A172 (cell line): ENCODE measurements at places on chromosomes 3 and 15. TPM values are rescaled to one million over a fixed set of nuclear protein-coding genes. Genes with fewer than 3 reads are reported as not detected.
A peak's percentile ranks its signal among the peaks of the same experiment; 100 is the strongest.

DNA sequence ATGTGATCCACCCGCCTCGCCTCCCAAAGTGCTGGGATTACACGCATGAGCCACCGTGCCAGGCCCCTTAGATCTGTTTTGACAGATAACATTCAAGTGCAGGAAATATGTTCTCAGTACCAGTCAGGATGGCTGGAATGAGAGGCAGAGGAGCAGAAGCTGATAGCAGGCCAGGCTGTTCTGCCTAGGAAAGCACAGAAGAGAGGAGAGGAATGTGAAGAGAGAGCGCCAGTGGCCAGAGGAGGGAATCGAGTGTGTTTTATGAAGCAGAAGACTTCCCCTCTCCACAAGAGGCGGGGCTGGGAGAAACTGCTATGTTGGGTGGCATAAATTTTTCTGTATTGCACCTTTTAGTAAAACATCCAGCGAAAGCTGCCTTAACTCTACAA is 32.0 kb upstream of the RYK start:
- DNase-seq = no peak

The MUC4 gene
- total RNA-seq = not detected in 2 replicates

DNA sequence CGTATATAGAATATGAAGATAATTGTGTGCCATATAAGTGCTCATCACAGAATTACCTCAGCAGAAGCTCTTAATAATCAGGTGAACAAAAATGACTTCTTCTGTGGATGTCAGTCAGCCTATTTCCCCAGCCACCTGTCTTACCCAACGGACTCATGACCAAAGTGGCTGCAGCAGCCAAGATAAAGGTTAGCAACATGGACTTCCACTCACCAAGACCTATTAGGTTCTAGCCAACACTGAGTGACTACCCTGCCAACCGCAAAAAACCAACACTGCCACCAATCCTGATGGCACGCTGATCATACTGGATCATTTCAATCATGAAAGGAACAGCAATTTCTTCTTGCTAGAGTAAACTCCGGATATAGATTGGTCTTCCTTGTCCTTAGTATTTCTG is 12.1 kb downstream of the SEC11A start:
- no peak for DNase-seq

The SPSB4 gene
- 1.1 and 2.9 TPM in 2 replicates for total RNA-seq

The TNNC1 gene
- 16.5 and 36.6 TPM in 2 replicates for total RNA-seq

DNA sequence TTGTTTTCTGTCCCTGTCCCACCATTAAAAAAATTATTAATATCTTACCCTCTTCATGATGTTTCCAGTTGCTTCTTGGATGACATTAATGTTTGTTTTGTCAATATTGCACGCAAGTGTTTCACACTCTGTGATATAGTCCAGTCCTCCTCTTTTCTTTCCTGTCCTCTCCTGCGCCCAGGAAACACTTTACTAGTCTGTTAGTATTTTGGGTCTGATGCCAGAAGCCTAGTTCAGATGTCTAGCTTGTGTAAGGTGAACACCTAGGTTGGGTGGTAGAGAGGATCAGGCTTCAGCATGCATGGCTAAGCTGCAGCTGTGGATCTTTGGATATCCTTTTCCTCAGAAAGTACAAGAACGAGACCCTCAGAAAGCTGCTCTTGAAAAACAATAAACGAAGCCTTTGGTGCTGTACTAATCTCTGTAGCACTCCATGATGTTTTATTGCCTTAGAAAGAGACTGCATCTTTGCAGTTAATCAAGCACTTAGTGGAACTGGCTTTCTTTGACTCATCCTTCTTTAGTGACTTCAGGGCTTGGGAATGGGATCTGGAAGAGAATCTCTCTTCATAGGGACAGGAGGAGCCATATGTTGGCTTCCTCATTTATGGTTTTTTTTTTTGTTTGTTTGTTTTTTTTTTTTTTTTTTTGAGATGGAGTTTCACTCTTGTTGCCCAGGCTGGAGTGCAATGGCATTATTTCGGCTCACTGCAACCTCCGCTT is 253.4 kb downstream of the LPP start:
- DNase-seq = no peak

- DNase-seq = no peak
Measured at GRCh38 chr3:79378064-79378463, 389.7 kb downstream of the ROBO1 start.

- no peak for DNase-seq
Measured at GRCh38 chr15:79834495-79834894, 62.3 kb downstream of the MTHFS start.

DNA sequence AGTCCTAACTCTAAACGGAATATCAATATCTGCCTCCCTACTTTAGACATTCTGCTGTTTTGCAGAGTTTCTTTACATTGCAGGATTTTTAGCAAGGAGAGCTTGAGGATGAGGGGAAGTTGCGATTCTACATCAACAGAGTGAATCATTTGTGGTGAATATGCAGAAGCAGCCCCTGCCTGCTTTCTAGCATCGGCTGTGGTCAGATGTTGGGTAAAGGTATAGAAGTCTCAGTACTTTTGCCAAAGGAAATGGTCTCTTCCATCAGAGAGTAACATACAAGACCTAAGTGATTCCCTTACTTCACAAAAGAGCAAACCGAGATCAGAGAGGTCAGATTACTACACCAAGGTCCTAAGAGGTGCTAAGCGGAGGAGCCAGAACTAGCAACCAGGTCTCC is 15.2 kb downstream of the ST3GAL6 start:
- peak; percentile 42 for DNase-seq

The FOXB1 gene
- not detected in 2 replicates for total RNA-seq

The MAP6D1 gene
- total RNA-seq = 4.6 TPM in 2 replicates

- no peak for DNase-seq
Measured at GRCh38 chr3:2568929-2569328, 470.3 kb downstream of the CNTN4 start.

GRCh38 chr3:45830121-45830520 is 11.8 kb downstream of the LZTFL1 start:
- no peak for DNase-seq

The NPAP1 gene
- not detected in 2 replicates for total RNA-seq

The PRTG gene
- 3.6 and 8.7 TPM in 2 replicates for total RNA-seq

DNA sequence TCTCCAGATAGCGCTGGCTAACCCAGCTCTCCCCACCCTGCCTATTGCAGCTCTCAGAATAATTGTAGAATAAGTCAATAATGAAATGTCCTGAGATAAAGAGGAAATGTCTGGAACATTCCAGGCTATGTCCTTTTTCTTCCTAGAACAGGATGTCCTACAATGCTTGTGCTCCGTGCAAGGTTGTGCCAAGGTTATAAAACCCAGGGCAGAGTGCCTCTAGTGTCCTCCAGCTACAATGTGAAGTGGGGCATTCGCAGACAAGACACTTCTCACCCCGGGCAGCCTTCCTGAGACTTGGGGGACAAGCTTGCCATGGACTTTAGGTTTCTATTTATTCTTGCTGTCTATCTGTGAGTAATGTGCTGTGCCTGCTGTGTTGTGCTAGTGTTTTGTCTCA is 900.6 kb downstream of the TUSC7 start:
- no peak for DNase-seq

The PPP2R3A gene
- total RNA-seq = 17.3 and 19.1 TPM in 2 replicates

The LRTM1 gene
- total RNA-seq = not detected in 2 replicates

- DNase-seq = no peak
Measured at GRCh38 chr15:23686466-23687142, 501 bp downstream of the NDN start.

The FBXL2 gene
- total RNA-seq = 30.4 and 33.1 TPM in 2 replicates

DNA sequence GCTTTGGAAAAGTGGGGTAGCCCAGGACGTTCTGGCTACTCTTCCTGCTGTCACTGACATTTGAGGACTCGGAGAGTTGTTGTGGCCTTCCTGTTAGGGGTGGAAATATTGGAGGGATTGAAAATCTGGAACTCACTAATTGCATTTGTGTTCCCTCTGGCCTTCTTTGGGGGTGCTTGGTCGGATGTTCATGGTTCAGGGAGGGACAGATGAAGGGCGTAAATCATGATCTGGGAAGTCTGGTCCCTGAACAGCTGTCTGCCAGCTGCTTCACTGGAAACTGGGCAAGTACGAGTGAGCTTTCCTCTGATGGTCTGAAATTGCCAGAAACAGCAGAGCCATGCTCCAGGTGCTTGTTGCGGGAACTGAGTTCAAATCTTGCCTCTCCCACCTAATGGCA is 327.8 kb upstream of the C2CD4B start:
- DNase-seq = no peak

The RTP1 gene
- total RNA-seq = not detected in 2 replicates

GRCh38 chr3:47890828-47891612 is 88.1 kb downstream of the DHX30 start:
- no peak for DNase-seq

The ARNT2 gene
- total RNA-seq = 14.2 and 18.5 TPM in 2 replicates

- no peak for DNase-seq
Measured at GRCh38 chr3:126971891-126972351, 11.0 kb upstream of the PLXNA1 start.

The RBPMS2 gene
- 0.50 and 0.53 TPM in 2 replicates for total RNA-seq

DNA sequence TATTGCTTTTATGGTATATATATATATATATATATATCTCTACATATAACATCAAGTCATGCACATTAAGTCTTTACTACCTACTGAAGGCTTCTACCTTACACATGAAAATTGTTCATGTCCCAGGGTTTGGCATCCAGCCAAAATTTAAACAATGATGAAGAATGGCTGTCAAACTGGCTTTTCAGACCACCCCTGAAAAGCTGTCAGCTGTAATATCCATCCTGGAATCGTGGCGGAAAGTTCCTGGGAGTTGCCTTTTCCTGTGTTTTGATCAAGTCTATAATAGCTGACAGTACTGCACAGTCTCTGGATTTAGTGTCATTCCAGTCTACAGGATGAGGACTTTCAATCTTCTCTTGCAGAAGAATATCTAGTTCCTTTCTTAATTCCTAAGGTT is 48.3 kb downstream of the DHX36 start:
- no peak for DNase-seq

GRCh38 chr3:188853856-188854771 is 317.7 kb upstream of the TPRG1 start:
- DNase-seq = no peak

- no peak for DNase-seq
Measured at GRCh38 chr15:80898040-80898439, 91.6 kb downstream of the MESD start.
